Spinal cord (tissue), 10 donors: ENCODE measurements at places on chromosomes 11 and 22.

GRCh38 chr22:35604621-35605368, 12.3 kb downstream of the MB start:
- peak; percentile 57 for DNase-seq

- no peak for DNase-seq
Observed at GRCh38 chr11:65404638-65405339, 17.8 kb upstream of the NEAT1 start.

GRCh38 chr22:41470886-41471285, 2.0 kb downstream of the ACO2 start:
- DNase-seq: no peak

GRCh38 chr11:14107050-14107430, 144.5 kb downstream of the SPON1 start:
- no peak for DNase-seq

GRCh38 chr11:132030896-132031295, 660.5 kb downstream of the NTM start:
- no peak for DNase-seq

- DNase-seq: no peak
Observed at GRCh38 chr11:121467965-121468364, 15.2 kb upstream of the SORL1-AS1 start.

GRCh38 chr11:80118073-80118472, 677.2 kb upstream of the TENM4 start:
- DNase-seq: peak; percentile 77

DNA sequence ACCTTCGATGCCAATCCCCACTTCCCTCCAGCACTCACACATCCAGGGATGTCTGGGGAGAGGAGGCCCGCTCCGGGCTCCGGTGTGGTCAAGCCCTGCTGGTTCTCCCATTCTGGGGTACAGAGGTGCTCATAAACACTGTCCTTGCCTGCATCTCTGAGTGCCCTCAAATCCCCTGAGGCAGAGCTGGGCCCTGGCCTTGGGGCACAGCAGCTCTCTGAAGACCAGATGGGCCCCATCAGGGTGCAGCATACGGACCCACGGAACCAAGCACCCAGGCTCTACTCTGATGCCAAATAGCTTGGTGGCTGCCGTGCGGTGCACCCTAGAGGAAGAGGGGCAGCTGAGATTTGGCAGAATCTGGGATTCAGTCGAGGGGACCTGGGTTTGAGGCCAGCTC, 35.7 kb upstream of the NNMT start:
- no peak for DNase-seq
